Stimulated activated CD4-positive, alpha-beta T cell treated with anti-CD3 and anti-CD28 coated beads, Interleukin-2, amount 100 ng/mL, for 24 hours (primary cell): ENCODE measurements at places on chromosomes 6 and 20.

DNA sequence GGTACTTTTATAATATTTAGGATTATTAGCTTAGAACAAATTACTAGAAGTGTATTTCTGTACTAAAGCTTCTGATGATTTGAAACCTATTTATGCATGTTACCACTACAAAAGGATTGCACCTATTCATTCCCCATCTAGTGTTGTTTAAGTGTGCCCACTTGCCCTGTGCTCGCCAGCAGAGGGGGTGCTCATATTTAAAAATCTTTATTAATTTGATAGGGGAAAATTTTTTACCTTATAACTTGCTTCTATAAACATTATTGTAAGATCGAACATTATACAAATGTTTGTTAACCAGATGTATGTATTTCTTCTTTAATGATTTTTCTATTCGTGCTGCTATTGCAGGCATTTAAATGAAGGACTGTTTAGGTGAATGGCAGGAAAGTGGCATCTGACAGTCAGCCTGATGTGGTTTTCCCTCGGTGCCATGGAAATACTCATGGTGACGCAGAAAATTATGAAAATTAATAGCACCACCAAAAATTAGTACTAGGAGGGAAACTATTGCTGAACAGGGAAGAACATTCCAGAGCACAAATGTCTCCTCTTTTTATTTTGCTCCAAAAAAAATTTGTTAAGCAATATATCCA is 44.1 kb upstream of the FNDC1 start:
- DNase-seq = no peak

- DNase-seq = no peak
Measured at GRCh38 chr20:38973107-38973506, 11.0 kb downstream of the DHX35 start.

DNA sequence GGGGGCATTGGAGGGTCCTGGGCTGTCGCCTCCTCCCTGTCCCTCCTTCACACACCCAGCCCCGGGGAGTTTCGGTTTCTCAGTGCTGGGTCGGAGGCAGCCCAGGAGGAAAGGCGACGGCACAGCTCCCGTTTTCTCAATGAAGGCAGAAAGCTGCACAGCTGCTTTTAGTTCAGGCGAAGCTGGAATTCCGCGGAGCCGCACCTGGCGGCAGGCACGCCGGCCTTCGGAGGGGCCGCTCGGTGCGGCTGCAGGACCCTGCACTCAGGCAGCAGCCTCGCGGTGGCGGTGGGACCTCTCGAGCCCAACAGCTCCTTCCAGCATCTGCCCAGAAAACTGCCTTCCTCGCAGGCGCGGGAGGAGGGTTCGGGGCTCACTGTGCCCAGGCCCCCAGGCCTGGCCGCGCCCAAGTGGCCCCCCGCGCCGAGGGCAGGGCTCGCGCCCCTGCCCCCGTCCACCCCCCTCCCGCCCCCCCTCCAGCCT is 4.6 kb downstream of the FOXQ1 start:
- no peak for DNase-seq

- no peak for DNase-seq
Measured at GRCh38 chr6:136501096-136501495, 49.1 kb downstream of the MAP7 start.
